ENCODE measurements at places on chromosomes 2 and 18. TPM values are rescaled to one million over a fixed set of nuclear protein-coding genes. Genes with fewer than 3 reads are reported as not detected.
A peak's percentile ranks its signal among the peaks of the same experiment; 100 is the strongest.

PCARE gene
- total RNA-seq: 0.95 TPM

CXCR1 gene
- total RNA-seq: 10.4 TPM

ADCY3 gene
- 36.1 TPM for total RNA-seq

HOXD3 gene
- 0.47 TPM for total RNA-seq

- no peak for DNase-seq
- H3K4me3 ChIP-seq: no peak overlapping the region
- no peaks in the 10 kb centered on the region for H3K36me3 ChIP-seq
- no peaks in the 10 kb centered on the region for H3K4me1 ChIP-seq
- H3K27ac ChIP-seq: no peak overlapping the region
- H3K27me3 ChIP-seq: no peaks in the 10 kb centered on the region
These were observed 263.4 kb downstream of the SH3BP4 start for GRCh38 chr2:235215248-235215647.

DNA sequence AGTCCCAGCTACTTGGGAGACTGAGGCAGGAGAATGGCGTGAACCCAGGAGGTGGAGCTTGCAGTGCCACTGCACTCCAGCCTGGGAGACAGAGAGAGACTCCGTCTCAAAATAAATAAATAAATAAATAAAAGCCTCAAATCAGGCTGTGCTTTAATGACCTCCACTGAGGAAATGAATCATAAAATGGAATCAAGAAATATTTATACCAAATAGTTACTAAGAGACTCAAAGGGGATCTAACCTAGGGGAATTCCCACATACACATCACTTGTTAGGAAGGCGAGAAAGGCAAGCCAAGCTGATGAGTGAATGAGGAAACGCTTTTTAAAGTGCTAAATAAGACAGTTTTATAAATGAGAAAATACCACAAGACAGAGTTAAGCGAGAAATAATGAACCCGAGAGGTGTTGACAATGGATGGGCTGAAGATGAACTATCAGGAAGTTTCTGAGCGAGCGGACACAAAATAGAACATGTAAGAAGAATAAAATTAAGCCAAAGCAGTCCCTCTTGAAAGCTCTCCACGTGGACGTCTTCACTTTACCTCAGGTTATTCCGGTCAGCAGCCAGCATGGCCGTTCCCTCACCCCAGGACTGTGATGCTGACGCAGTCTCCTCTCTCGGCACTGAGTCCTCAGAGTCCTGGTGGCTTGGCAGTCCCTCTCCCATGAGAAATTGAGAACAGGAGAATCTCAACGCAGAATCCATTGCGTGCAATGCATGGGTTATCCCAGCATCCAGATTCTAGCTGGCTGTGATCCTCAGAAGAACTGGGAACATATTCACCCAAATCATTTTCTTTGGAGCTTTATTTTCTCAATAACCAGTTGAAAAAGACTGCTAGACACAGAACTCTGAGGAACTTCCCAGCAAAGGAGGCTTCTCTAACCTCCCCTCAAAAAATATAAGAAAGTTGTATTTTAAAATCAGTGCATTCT lies 22.3 kb downstream of the PXDN start:
- no peaks in the 10 kb centered on the region for H3K36me3 ChIP-seq
- peak overlapping the region; percentile 75 for H3K27ac ChIP-seq
- H3K4me1 ChIP-seq: peaks cover 15% of the 10 kb centered on the region

GRCh38 chr2:28615706-28616105 lies 119.8 kb downstream of the PLB1 start:
- no peak overlapping the region for H3K4me3 ChIP-seq
- H3K4me1 ChIP-seq: peaks cover 13% of the 10 kb centered on the region
- no peak overlapping the region for H3K27ac ChIP-seq
- H3K27me3 ChIP-seq: no peaks in the 10 kb centered on the region
- no peak for DNase-seq
- no peaks in the 10 kb centered on the region for H3K36me3 ChIP-seq

GRCh38 chr18:59810735-59811520 lies 88.9 kb upstream of the PMAIP1 start:
- no peak overlapping the region for H3K4me3 ChIP-seq
- H3K36me3 ChIP-seq: no peaks in the 10 kb centered on the region
- no peak for DNase-seq
- no peak overlapping the region for H3K27ac ChIP-seq

- no peak overlapping the region for H3K27ac ChIP-seq
- no peaks in the 10 kb centered on the region for H3K27me3 ChIP-seq
- no peak overlapping the region for H3K4me3 ChIP-seq
- no peak for DNase-seq
- H3K4me1 ChIP-seq: peaks cover 3% of the 10 kb centered on the region
These were observed 139.4 kb downstream of the MTCL1 start for GRCh38 chr18:8844721-8845148.

DNA sequence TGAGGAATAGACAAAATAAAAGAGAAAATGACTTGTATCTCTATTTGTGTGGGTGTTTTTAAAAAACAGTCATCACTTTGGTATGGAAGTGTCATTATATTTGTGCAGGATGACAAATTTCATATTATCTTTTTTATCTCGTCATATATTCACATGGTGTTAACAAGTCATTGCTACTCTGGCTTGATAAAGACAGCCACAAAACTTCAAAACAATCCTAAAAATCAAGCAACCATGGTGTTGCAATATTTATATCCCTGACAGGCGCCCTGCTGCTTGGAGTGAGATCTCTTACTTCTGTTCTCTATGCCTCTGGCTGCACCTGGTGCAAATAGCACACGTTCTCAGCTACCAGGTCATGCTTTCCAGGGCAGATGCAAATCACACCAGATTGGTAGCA lies 278.0 kb upstream of the EPHA4 start:
- H3K27ac ChIP-seq: no peak overlapping the region
- no peak for DNase-seq
- H3K4me3 ChIP-seq: no peak overlapping the region
- no peaks in the 10 kb centered on the region for H3K4me1 ChIP-seq

- H3K4me3 ChIP-seq: no peak overlapping the region
- peaks cover 6% of the 10 kb centered on the region for H3K4me1 ChIP-seq
- no peak for DNase-seq
- H3K27ac ChIP-seq: no peak overlapping the region
- H3K36me3 ChIP-seq: no peaks in the 10 kb centered on the region
These were observed 244.1 kb upstream of the RBBP8 start for GRCh38 chr18:22688877-22689496.

GRCh38 chr2:235768606-235769005 lies 274.8 kb downstream of the AGAP1 start:
- H3K4me1 ChIP-seq: peaks cover 8% of the 10 kb centered on the region
- no peak overlapping the region for H3K27ac ChIP-seq
- DNase-seq: no peak
- no peak overlapping the region for H3K4me3 ChIP-seq
- H3K27me3 ChIP-seq: no peaks in the 10 kb centered on the region

DNA sequence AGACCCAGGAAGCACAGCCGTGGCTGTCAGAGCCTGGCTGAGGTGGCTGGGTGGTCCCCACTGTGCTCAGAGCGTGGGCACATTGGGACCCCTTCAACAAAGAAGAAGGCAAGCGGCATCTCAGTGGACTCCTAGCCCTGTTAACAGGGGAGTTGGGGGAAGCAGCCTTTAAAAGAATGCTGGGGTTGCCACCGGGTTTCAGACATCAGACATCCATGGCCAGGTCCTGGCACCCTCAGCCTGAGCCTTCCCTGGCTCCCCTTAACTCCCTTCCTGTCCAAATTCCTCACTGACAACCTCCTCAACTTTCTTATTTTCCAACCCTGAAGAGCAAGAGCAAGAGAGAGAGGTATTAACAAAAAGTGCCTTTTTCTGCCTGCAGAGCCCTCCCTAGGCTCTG lies 24.8 kb upstream of the GNAL start:
- DNase-seq: no peak
- H3K27me3 ChIP-seq: peaks cover 3% of the 10 kb centered on the region
- no peaks in the 10 kb centered on the region for H3K4me1 ChIP-seq
- no peak overlapping the region for H3K4me3 ChIP-seq
- no peaks in the 10 kb centered on the region for H3K36me3 ChIP-seq

- no peaks in the 10 kb centered on the region for H3K27me3 ChIP-seq
- no peak overlapping the region for H3K27ac ChIP-seq
- peaks cover 8% of the 10 kb centered on the region for H3K36me3 ChIP-seq
- DNase-seq: no peak
- H3K4me1 ChIP-seq: no peaks in the 10 kb centered on the region
These were observed 307.5 kb downstream of the TCF4 start for GRCh38 chr18:55280503-55280902.

- no peak overlapping the region for H3K4me3 ChIP-seq
- DNase-seq: peak; percentile 44
- H3K27ac ChIP-seq: no peak overlapping the region
- peaks cover 4% of the 10 kb centered on the region for H3K4me1 ChIP-seq
- no peaks in the 10 kb centered on the region for H3K36me3 ChIP-seq
These were observed 19.7 kb downstream of the CROCC2 start for GRCh38 chr2:240925568-240926515.

GRCh38 chr2:33602201-33602830 lies 3.2 kb upstream of the FAM98A start:
- H3K27me3 ChIP-seq: no peaks in the 10 kb centered on the region
- H3K4me1 ChIP-seq: peaks cover 17% of the 10 kb centered on the region
- H3K36me3 ChIP-seq: no peaks in the 10 kb centered on the region
- H3K4me3 ChIP-seq: no peak overlapping the region

DNA sequence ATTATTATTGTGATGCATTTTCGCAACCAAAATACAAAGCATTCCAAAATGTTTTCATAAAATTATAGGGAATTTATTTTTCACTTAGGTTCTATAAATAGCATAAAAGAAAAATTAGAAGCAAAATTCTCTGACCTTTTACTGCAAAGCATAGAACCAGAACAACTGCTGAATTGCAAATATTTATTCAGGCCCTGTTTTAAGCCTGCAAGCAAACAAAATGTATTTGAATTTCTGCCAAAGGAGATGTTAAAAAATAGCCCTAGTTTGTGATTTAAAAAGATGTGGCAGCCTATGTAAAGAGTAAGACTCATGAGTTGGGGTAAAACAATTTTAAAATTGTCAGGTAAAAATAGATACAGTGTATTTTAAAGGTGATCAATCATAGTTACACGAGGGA lies 138.1 kb downstream of the KCNJ3 start:
- DNase-seq: no peak
- H3K36me3 ChIP-seq: no peaks in the 10 kb centered on the region
- H3K4me1 ChIP-seq: no peaks in the 10 kb centered on the region
- no peaks in the 10 kb centered on the region for H3K27me3 ChIP-seq
- no peak overlapping the region for H3K27ac ChIP-seq
- H3K4me3 ChIP-seq: no peak overlapping the region

GRCh38 chr2:45244928-45245327 lies 235.7 kb upstream of the SIX2 start:
- H3K36me3 ChIP-seq: no peaks in the 10 kb centered on the region
- DNase-seq: no peak
- no peaks in the 10 kb centered on the region for H3K4me1 ChIP-seq
- no peaks in the 10 kb centered on the region for H3K27me3 ChIP-seq

Data from lower lobe of right lung (tissue), 2 donors.